ENCODE measurements at places on chromosomes 2 and 18.

DNA sequence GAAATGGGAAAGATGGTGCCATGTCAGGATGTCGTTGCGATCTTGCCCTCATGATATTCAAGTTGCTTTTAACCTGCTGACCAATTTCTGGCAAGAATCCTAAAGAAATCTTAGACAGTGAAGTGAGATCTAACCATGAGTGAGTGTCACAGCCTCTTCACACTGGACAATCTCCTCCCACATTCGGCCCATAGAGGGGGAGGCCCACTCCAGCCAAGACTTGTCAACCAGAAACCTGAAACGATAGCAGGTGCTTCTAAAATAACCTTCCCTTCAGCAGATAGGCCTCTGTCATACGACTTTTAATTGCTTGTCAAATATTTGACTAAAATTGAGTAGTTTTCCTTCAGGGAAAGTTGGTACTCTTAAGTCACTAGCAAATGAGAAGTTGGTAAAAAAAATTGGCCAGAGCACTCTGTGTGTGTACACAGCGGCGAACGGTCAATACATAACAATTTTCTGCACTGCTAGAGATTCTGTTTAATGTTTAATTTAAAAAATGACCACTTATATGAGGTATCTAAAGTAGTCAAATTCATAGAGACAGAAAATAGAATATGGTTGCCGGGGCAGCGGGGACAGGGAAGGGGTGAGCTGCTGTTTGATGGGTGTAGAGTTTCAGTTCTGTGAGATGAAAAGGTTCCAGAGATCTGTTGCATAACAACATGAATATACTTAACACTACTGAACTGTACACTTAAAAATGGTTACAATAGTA, 110.2 kb downstream of the VAPA start:
- no peak for DNase-seq

DNA sequence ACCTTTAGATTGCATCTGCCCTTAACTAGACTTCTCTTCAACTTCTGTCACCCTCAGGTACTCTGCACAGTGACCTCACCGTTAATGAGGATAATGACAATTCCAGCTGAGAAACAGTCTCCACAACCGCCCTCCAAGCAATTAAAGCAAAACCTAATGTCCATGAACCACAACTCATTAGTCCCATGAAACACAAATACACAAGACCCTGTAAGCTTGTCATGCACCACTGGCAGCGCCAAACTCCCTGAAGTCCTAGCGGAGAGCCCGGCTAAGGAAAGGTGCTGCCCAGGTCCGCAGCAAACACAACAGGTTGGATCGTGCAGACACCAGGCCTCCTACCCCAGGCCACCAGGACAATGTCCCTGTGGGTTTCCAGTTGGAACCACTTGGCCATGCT, 7.4 kb downstream of the SMAD7 start:
- no peak for DNase-seq

DNA sequence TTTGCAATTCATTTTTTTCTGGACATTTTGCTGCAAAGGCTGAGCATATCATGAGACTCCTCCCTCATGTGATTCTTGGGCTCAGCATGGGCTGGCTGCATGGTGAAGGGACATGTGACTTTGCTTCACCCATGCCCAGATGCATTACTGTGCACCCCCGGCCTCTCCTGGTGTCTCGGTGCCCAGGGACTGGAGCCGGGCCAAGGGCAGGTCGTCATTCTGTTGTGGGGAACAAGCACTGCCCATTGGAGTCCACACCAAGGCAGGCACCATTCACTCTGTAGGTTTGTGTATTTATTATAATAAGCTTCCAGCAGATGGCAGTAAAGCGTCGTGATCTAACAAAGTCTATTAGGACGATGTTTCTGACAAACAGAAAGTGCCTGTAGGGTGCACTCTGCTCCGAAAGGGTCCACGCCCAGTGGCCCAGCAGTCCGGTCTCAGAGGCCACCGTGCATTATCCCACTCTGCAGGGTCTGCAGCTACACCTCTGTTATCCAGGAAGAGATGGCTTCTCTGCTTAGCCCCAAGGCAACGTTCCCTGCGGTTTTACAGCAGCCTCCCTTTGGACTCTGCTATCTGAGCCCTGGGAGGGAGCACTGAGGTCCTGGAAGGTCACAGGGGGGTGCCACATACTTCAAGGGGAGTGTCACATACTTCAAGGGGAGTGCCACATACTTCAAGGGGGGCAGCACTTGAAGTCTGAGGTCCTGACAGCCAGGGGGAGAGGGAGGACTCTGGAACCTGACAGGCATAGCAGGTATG, 219.6 kb downstream of the TSN start:
- peak; percentile 6 for DNase-seq

- no peak for DNase-seq
Measured at GRCh38 chr2:226911932-226912331, 76.1 kb downstream of the RHBDD1 start.

GRCh38 chr18:77006305-77007175, 126.0 kb downstream of the MBP start:
- no peak for DNase-seq

DNA sequence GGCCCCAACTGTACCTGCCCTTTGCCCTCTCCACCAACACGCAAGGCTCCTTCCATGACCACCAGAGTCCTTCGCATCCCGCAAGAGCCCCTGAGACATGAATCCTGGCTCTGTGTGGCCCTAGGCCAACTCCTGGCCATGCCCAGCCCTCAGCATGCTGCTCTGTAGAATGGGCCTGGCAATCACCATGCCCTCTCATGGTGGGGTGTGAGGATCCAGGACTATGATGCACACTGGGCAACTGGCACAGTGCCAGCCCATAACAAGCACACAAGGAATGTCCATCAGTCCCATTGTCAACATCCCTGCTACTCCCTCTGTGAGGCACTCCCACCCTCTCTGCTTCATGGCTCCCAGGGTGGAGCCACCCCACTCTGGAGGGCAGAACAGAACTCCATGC, 44.7 kb downstream of the FER1L5 start:
- DNase-seq = no peak

GRCh38 chr2:224133387-224133786, 94.3 kb upstream of the SERPINE2 start:
- no peak for DNase-seq

GRCh38 chr2:45244928-45245327, 235.7 kb upstream of the SIX2 start:
- no peak for DNase-seq

DNA sequence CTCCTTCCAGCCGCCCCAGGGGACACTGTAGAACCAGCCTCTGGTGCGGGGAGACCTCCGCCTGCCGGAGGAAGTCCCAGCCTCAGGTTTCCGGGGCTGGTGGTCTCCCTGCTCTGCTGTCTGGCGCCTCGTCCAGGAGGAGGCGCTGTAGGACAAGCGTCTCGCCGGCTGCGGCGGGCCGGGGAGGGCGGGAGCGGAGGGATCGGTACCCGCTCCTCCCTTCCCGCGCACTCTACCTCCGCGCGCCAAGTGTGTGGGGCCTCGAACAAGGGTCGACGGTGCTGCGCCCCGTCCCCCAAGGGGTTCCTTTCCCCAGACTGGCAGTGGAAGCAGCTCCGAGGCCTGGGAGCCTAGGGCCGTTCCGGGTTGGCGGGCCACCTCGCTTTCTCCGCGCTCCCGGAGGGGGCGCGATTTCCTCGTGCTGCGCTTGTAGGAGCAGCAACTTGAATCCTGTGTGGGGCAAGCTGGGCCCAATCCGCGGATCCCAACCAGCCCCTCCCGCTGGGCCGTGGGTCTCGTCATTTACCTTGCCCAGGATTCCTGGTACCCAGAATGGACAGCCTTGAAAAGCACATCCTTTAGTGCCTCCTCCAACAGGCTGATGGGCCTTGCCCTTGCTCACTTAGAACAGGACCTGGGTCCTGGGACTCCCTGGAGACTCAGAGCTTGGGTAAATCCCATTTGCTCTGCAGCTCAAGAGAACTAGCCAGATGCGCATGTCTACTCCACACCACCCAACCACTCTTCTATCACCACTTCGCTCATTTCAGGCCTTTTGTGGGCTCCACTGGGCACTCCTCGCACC, 10.6 kb upstream of the HOXD4 start:
- peak; percentile 53 for DNase-seq
